ENCODE measurements at places on chromosomes 11 and 22. TPM values are rescaled to one million over a fixed set of nuclear protein-coding genes. Genes with fewer than 3 reads are reported as not detected.

Gene CREB3L1
- total RNA-seq: not detected

Gene ZNF70
- 2.2 TPM for total RNA-seq

Gene IGSF22
- not detected for total RNA-seq

GRCh38 chr11:112518371-112518770 lies 257.7 kb upstream of the PLET1 start:
- H3K4me1 ChIP-seq: no peaks in the 10 kb centered on the region
- DNase-seq: no peak
- no peaks in the 10 kb centered on the region for H3K27me3 ChIP-seq
- H3K36me3 ChIP-seq: no peaks in the 10 kb centered on the region
- H3K4me3 ChIP-seq: no peak overlapping the region

DNA sequence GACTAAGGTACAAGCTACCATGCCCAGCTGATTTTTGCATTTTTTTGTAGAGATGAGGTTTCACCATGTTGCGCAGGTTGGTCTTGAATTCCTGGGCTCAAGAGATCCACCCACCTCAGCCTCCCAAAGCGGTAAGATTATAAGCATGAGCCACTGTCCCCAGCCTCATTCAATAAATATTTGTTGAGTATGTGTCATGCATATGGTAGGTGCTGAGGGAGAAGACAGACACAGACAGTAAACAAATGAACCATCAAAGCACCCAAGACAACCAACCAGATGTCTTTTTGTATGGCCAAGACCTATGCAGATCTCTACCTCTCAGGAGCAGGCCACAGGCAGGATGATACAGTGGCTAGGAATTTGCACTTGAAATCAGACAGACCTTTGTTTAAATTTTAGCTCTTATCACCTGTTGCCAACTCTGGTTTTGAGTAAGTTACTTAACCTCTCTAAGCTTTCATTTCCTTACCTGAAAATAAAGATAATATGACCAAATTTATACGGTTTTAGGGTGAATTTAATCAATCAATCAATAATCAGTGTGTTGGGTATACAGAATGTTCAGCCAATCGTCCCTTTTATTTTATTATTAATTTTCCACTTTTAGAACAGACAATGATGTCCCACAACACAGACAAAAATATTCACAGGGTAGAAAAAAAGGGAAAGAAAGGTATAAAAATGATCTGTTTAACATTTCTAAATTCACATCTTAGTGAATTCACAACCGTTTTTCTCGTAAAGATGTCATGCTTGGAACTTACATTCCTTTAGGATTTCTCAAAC lies 128.2 kb downstream of the SGSM3 start:
- peaks cover 6% of the 10 kb centered on the region for H3K36me3 ChIP-seq
- no peak for DNase-seq
- H3K4me3 ChIP-seq: no peak overlapping the region
- no peak overlapping the region for H3K27ac ChIP-seq

- no peak overlapping the region for H3K27ac ChIP-seq
- H3K36me3 ChIP-seq: no peaks in the 10 kb centered on the region
- H3K4me1 ChIP-seq: no peaks in the 10 kb centered on the region
- DNase-seq: no peak
- no peaks in the 10 kb centered on the region for H3K27me3 ChIP-seq
Observed at GRCh38 chr11:15805726-15806125, 550.6 kb downstream of the SOX6 start.

DNA sequence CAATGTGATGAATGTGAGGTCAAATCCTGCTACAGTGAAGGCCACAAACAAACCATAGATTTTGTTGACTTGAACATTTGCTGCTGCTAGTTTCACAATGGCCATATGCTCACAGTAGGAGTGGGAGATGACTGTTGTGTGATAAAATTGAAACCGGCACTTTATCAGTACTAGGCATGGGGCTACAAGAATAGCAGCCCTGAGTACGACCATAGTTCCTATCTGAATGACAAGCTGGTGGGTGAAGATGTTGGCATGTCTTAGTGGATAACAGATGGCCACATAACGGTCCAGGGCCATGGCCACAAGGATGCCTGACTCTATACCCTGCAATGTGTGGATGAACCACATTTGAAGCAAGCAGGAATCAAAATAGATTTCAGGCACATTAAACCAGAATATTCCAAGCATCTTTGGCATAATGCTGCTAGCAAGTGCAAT lies 2.8 kb downstream of the OR52A1 start:
- H3K4me3 ChIP-seq: no peak overlapping the region
- H3K27ac ChIP-seq: no peak overlapping the region

GRCh38 chr11:58658623-58659022 lies 36.2 kb downstream of the CNTF start:
- H3K27me3 ChIP-seq: no peaks in the 10 kb centered on the region
- no peak overlapping the region for H3K27ac ChIP-seq
- no peaks in the 10 kb centered on the region for H3K36me3 ChIP-seq

Data from activated CD8-positive, alpha-beta T cell treated with anti-CD3 and anti-CD28 coated beads, Interleukin-2, amount 10 ng/mL, durations not matched to agents 7 days and 5 days (primary cell).